ENCODE measurements at places on chromosomes 5 and 9.

GRCh38 chr5:31048282-31049270 is 144.9 kb upstream of the CDH6 start:
- DNase-seq = no peak

GRCh38 chr5:26104175-26104574 is 934.2 kb downstream of the CDH9 start:
- no peak for DNase-seq

- DNase-seq = no peak
Observed at GRCh38 chr5:40716000-40716399, 36.3 kb downstream of the PTGER4 start.

GRCh38 chr9:133758228-133758627 is 20.1 kb upstream of the SARDH start:
- no peak for DNase-seq

DNA sequence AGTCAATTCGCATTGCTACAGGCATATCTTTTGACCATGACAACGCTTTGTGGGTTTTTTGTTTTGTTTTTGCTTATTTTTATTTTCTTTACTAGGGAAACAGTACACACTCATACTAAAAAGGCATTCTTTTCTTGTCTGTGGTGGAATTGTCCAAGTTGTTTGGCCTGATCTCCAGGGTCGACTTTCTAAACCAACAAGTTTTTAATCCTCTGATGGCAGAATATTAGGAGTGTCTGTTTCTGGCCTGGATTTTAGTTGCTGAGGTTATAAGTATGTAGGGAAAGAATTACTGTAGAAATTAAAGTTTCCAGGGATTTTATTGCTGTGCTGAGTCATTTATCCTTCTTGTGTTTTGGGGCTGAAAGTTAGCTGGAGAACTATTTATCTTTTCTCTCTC is 218.5 kb downstream of the TAF11L14 start:
- no peak for DNase-seq

DNA sequence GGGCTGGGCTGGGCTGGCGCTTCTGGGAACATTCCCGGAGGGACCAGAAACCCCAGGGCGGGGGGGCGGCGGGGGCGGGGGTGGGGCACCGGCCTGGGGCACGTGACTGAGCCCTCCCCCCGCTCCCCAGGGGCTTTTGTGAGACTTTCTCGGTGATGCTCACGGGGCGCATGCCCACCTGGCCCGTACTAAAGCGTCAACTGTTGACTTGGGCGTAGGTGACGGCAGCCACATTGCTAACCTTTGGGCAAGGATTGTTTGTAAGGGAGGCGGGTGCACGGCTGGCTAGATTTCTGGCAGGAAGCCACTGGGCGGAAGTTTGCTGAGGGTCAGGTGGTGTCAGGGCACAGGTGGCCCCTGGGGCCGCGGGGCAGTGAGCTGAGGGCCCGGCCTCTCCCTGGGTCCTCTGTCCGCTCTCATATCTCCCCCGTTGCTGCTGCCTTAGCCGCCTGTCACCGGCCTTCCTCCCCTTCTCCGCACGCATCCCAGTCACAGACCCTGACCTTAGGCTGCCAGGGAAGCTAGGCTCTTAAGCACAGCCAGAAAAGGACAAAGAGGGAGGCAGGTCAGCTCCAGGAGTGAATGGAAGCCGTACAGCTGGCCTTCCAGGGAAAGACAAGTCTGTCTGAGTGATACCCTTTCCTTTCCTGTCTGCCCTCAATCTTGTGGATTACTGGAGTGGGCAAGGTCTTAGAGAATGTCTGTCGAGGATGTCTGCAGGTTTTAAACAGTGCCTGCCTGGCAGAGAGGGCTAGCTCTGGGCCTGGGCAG is 812 bp downstream of the CACFD1 start:
- DNase-seq = peak; percentile 17

GRCh38 chr9:89810431-89810830 is 205.6 kb downstream of the GADD45G start:
- no peak for DNase-seq

GRCh38 chr9:7028591-7028990 is 270.8 kb downstream of the KDM4C start:
- no peak for DNase-seq

- DNase-seq = peak; percentile 52
Observed at GRCh38 chr5:2751592-2752021, at the start of gene IRX2. IRX2 (minus strand) TSS chr5:2751677; CDS start chr5:2751413, 264 bp downstream.

DNA sequence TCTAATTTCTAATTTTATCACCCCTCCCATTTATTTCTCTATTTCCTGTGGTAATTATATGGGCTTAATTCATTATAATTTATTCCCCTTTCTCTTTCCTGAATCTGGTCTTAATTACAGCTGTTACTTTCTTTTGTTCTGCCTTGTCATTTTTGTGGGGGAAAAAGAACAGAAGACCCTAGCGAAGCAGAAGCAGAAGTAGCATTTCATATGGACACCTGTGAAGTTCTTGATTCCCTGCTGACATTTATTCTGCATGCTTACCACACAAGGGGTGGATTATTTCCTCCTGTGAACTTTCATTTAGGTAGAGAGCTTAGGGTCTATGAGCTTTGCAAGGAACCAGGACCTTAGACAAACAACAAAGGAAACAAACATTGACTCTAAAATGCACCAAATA is 33.3 kb downstream of the GAPT start:
- no peak for DNase-seq

DNA sequence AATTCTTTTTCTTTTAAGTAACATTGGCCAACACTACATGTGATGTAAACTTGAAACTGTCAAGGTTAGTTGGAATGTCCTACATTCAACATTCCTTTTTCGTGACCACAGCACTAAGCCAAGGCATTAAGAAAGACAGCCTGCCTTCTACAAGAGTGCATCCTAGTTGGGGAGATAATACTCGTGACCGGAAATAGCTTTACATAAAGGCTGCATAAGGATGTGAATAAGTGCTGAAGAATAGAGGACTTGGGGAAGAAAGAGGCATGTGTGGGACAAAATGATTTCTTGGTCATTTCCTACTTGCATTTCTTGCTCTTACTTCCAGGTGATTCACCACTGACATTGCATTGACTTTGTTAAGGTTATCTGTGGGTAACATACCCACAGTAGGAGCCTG is 282.0 kb downstream of the DMRT2 start:
- DNase-seq = no peak

- DNase-seq = no peak
Observed at GRCh38 chr9:137484551-137485315, 25.6 kb upstream of the NSMF start.

- DNase-seq = peak; percentile 8
Observed at GRCh38 chr9:137029058-137029936, 1.3 kb upstream of the ABCA2 start.

DNA sequence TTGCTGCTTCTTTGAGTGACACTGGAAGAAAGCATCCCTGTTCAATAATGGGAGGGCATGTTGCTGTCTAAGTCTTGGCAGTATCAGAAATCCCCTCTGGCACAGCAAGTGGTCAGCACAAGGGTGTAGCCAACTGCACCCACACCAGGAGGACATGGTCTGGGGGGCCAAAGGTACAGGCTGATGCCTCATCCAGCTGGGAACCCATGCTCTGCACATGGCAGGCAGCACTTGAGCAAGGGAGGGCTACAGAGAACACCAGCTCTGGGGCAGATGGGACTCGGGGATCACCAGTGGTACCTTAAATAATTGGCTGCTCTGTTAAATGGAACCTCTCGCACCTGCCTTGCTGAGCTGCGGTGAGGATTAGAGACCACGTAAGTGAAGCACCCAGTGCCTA is 265.2 kb downstream of the SYK start:
- no peak for DNase-seq

- DNase-seq = no peak
Observed at GRCh38 chr5:154698763-154699162, 56.4 kb upstream of the LARP1 start.

DNA sequence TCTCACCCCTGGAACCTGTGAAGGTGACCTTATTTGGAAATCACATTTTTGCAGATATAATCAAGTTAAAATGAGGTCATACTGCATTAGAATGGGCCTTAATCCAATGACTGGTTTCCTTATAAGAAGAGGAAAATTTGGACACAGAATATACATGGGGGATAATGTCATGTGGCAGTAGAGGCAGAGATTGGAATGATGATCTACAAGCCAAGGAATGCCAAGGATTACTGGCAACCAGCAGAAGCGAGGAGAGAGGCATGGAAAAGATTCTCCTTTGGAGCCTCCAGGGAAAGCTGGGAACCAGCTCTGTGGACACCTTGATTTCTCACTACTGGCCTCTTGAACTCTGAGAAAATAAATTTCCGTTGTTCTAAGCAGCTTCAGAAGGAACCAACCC is 20.2 kb upstream of the CEP78 start:
- no peak for DNase-seq

GRCh38 chr5:104265531-104266140 is 703.0 kb upstream of the NUDT12 start:
- DNase-seq = no peak

DNA sequence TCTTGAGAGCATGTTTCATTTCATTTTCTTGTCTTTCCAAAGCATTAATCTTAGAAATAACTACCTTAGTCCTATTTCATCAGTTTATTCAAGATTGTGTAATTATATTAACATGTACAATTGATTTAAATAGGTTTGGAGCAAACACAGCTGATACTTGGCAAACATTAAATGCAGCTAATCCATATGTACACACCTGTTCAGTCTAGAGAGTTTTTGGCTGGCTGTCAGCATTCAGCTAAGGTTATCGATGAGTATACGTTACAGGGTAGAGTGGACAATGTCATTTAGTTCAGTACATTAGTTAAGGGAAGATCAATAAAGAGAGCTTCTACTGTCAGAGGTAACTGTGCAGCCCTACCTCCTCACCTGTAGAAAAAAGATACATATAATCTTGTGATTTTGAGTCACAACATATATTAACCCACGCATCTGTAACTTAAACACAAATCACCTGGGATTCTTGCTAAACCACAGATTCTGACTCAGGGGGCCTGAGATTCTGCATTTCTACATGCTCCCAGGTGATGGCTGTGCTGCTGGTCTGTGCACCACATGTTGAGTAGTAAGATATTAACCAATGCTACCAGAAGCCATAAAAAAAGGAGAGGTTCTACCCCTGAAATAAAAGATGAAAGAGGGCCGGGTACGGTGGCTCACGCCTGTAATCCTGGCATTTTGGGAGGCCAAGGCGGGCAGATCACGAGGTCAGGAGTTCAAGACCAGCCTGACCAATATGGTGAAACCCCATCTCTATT is 34.1 kb upstream of the PCA3 start:
- DNase-seq = no peak

DNA sequence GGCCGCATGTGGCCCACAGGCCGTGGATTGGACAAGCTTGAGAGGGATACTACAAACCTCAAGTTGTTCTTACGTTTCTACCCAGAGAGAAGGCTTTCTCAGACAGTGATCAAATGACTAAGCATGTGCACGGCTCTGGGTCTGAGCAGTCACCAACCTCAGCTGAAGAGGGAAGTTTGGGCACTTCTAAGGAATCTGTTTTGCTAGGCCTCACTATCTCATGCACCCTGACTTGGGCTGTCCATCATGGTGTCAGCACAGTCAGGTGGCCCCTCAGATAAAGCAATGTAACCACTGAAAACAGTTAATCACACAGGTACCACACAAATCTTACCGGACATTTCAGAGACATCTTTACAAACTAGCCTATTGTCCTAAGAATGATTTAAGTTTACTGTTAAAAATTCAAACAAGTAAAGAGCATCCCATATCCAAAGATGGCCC is 24.6 kb downstream of the CSF2 start:
- no peak for DNase-seq

GRCh38 chr5:168985454-168985853 is 315.5 kb downstream of the SLIT3 start:
- no peak for DNase-seq

DNA sequence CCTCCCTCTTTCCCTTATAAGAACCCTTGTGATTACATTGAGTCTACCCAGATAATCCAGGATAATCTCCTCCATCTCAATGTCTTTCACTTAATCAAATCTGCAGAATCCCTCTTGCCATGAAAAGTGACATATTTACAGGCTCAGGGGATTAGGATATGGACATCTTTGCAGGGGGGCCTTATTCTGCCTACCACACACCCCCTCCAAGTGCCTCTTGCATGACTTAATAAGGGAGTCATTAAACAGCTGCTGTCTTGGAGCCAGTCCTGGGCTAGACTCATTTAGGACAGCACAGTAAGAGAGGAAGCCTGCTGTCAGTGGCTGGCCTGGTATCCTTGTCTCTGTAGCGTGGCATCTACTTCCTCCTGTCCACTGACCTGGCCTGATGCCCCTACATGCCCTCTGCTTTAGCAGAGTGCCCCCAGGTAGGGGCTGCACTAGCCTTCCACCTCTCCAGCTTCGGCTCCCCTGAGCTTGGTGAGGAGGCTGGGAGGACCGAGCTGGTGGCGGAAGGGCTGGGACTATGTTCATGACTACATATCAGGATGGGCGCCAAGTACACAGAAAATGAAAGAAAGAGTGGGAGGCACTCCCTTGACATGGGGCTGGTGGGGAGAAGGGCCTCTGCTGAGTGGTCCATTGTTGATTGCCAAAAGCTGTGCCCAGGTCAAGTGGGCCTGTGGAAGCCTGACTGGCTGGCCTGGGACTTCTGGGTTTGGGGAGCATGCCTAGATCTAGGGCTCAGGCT is 17.2 kb downstream of the ENHO start:
- no peak for DNase-seq

- DNase-seq = no peak
Observed at GRCh38 chr9:18492612-18493011, 18.7 kb downstream of the ADAMTSL1 start.

- no peak for DNase-seq
Observed at GRCh38 chr9:95239071-95239470, 78.4 kb downstream of the FANCC start.

DNA sequence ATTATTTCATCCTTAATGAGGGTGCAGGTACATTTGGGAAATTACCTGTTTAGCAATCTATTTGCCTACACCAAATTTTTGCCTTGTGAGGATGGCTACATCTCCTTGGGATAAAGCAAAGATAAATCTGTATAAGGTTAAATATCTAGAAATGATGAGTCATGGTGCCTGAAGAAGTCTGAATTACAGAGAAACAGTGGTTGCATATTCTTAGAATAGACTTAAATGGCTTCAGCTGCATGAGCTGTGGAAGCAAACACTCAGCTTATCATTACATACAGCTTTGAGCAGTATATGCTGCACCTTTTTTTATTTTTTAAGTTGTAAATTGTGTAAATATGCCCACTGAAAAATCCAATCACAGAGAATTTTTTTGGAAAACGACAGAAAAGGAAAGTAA is 153.5 kb downstream of the RAPGEF6 start:
- no peak for DNase-seq
